ENCODE measurements at places on chromosomes 13 and 19.

- no peak for DNase-seq
Observed at GRCh38 chr19:22260499-22260898, 25.7 kb upstream of the ZNF729 start.

DNA sequence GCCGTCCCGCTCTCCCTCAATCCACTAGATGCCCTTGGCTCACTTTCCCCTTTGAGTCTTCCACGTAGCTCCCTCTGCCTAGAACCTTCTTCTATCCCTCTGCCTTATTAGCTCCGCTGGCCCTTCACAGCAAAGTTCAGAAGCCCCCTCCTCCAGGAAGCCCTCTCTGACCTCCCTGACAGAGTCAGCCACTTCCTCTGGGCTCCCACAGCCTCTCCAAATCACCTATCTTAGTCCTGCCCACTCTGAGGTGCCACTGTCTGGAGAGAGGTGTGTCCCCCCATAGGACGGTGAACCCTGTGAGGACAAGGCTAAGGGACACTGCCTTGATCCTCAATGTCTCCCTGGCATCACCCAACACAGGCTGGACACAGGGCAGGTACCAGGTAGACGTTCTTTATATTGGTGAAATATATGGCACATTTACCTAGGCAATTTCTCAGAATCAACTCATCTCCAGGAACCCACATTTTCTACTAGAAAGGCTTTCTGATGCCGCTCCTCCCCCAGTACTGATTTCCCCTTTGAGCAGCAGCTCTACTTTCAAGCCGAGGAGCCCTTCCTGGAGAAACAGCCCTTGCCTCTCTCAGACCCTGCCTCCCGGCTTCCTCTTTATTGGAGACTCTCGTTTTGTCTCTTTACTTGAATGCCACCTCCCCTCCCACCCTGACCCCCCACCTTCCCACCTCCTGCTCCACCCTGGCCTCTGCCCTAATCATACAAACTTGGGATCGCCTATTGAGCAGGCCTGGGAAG, 3.4 kb upstream of the TGFB1 start:
- DNase-seq, result no peak

GRCh38 chr19:42242069-42242511, 312 bp downstream of the GSK3A start:
- DNase-seq, result no peak

DNA sequence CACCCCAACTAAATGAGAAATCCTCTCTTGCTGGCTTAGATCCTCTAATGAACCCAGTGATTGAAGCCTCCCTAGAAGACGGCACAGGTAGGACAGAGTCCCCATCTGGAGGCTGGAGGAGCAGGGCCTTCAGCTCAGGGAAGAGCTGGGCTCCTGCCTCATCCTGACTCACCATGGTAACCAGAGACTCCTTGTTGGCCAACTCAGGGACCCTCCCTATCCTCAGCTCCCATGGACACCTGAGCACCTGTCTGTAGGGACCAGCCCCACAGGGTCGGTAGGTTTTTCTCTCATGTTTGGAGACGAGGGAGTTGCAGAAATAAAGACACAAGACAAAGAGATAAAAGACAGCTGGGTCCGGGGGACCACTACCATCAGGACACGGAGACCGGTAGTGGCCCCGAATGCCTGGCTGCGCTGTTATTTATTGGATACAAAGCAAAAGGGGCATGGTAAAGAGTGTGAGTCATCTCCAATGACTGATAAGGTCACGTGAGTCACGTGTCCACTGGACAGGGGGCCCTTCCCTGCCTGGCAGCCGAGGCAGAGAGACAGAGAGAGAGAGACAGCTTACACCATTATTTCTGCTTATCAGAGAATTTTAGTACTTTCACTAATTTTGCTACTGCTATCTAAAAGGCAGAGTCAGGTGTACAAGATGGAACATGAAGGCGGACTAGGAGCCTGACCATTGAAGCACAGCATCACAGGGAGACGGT, 26.6 kb downstream of the SIGLEC7 start:
- no peak for DNase-seq

DNA sequence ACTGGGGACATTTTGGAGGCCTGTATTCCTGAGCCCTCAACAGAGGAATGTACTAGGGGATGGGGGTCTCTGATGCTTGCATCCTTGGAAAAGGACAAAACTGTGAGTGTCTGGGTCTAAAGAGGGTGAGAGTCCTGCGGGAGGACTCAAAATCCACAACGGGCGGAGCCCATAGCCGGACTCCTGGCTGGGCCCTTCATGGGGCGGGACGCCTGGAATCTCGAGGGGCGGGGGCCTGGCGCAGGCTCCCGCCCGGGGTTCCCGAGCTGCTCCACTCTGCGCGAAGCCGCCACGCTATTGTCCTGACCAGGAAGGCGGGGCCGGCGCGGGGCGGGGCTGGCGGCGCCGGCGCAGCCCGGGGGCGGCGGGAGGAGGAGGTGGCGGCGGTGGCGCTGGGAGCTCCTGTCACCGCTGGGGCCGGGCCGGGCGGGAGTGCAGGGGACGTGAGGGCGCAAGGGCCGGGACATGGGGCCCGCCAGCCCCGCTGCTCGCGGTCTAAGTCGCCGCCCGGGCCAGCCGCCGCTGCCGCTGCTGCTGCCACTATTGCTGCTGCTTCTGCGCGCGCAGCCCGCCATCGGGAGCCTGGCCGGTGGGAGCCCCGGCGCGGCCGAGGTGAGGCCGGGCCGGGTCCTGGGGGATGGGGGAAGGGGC, at the start of gene APLP1:
Gene APLP1, plus strand, starts transcription at position 403 of the 651 bp plus-strand sequence. Its CDS starts 63 bp downstream, at position 466.
- DNase-seq, result peak; percentile 68

- DNase-seq, result no peak
Observed at GRCh38 chr13:106565127-106565775, 2.7 kb downstream of the ARGLU1 start.

DNA sequence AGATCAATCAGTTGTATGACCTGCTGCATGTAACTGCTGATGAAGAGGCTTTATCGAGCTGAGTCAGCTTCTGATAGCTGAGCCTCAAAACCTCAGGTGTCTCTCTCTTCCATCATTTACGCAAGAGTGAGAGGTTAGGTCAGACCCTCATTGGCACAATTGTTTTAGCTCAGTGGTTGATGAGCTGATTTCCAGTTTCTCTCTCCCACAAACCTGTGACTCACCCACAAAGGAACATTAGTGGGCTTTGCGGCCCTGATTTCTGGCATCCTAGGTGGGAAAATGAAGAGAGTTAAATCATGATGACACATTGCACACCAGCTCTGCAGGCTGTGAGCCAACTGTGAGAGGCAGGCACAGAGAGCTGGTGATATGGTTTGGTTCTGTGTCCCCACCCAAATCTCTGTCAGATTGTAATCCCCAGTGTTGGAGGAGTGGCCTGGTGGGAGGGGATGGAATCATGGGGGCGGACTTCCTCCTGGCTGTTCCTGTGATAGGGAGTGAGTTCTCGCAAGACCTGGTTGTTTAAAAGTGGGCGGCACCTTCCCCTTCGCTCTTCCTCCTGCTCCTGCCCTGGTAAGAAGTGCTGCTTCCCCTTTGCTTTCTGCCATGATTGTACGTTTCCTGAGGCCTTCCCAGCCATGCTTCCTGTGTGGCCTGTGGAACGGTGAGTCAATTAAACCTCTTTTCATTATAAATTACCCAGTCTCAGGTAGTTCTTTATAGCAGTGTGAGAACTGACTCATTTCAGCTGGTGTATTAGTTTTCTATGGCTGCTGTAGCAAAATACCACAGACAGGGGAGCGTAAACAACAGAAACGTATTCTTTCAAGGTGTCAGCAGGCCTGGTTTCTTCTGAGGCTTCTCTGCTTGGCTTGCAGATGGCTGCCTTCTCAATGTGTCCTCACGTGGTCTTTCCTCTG, 33.5 kb upstream of the TMTC4 start:
- DNase-seq, result no peak

GRCh38 chr13:48542581-48543341, 9.9 kb upstream of the RCBTB2 start:
- no peak for DNase-seq

Measured in SJSA1 (cell line).